Heart right ventricle (tissue), 16 donors: ENCODE measurements at places on chromosomes 5 and 9. TPM values are rescaled to one million over a fixed set of nuclear protein-coding genes. Genes with fewer than 3 reads are reported as not detected.

- no peak for DNase-seq
These were observed 148.3 kb upstream of the MOCS2 start for GRCh38 chr5:53257806-53258373.

- DNase-seq, result no peak
These were observed 252.9 kb upstream of the MPDZ start for GRCh38 chr9:13532407-13532806.

DNA sequence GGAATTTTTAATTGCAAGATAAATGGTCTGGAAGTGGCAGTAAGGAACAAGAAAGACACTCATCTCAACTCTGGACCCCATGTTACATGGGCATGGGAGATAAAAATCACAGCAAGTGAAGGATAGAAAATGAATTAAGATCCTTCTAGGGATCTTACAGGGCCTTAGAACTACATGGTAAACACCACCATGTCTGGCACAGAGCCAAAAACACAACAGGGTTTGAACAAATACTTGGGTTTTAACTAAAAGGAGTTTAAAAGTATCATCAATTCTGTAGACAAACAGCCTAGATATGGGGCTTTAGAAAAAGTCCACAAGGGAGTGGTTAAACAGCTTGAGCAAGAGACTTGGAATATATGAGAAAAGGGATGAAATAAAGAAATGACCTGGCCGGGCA is 366.4 kb downstream of the ARL15 start:
- no peak for DNase-seq

Gene SPIN1
- 14.9 TPM for polyA plus RNA-seq

Gene PCDHGA2
- 1.6 TPM for polyA plus RNA-seq

GRCh38 chr9:16484744-16485143 is 385.7 kb downstream of the BNC2 start:
- DNase-seq, result no peak

- no peak for DNase-seq
These were observed 292.1 kb upstream of the RORB start for GRCh38 chr9:74205056-74205455.

Gene CTXN3
- polyA plus RNA-seq, result not detected

DNA sequence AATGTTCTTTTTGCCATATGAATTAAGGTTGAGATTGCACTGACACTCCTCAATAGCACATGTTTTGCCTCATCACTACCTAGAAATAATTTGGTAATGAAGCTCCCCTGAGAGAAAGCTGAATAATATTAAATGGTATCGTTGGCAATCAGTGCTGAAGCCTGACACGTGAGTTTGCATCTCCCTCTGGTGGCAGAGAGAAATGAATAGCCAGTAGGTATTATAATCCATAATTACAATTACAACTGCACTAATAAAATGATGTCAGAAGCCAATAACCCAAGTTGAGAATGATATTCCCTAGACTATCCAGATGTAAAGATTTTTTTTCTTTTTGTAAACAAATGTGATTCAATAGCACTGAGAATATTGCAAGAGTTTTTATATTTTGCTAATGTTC is 700.3 kb downstream of the PTPRD start:
- no peak for DNase-seq

DNA sequence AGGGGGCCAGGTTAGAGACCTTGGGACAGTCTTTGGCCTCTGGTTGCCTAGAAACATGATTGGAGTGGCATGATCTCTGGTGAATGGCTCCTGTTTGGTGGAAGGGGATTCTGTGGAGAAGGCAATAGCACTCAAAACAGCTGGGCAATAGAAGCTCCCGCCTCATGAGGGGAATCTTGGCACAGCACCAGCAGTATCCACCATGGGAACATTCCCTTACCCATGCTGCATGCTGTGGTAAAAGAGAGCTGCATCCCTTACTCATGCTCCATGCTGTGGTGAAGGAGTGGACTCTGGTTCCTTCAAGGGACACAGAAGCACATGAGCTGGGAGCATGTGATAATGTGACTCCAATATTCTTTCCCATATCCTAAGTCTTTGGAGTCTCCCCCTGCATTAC is 160.6 kb downstream of the PJA2 start:
- DNase-seq, result no peak

Gene NIPAL4
- polyA plus RNA-seq, result not detected

Gene C5orf63
- 6.9 TPM for polyA plus RNA-seq

- DNase-seq, result peak; percentile 75
These were observed at the start of gene OXCT1 for GRCh38 chr5:41869724-41870626. Gene OXCT1 (minus strand): TSS chr5:41870425. CDS start chr5:41870358, 67 bp downstream.

Gene ARID3C
- not detected for polyA plus RNA-seq

DNA sequence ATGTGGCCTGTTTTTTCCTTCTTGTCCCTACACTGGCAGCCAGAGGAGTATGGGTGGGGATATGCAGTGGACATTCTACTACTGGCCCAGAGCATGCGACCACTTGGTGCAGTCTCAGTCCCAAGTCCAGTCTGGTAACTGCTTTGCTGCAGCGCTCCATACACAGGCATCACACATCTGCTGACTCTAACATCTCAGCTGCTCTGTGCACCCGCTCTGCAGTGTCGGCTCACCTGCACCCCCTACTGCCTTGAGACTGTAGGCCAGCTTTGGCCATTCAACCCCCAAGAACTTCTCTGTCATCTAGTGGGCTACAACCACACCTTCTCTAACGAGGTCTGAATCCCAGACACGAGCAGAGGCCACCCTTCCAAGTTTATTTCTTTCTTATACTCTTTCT is 46.4 kb upstream of the SLCO6A1 start:
- DNase-seq, result no peak

GRCh38 chr5:138884094-138884493 is 9.0 kb upstream of the LRRTM2 start:
- DNase-seq, result no peak

- no peak for DNase-seq
These were observed 4.6 kb upstream of the HMHB1 start for GRCh38 chr5:143807401-143807800.

Gene UIMC1
- polyA plus RNA-seq, result 25.0 TPM

Gene PSAT1
- polyA plus RNA-seq, result 4.0 TPM

DNA sequence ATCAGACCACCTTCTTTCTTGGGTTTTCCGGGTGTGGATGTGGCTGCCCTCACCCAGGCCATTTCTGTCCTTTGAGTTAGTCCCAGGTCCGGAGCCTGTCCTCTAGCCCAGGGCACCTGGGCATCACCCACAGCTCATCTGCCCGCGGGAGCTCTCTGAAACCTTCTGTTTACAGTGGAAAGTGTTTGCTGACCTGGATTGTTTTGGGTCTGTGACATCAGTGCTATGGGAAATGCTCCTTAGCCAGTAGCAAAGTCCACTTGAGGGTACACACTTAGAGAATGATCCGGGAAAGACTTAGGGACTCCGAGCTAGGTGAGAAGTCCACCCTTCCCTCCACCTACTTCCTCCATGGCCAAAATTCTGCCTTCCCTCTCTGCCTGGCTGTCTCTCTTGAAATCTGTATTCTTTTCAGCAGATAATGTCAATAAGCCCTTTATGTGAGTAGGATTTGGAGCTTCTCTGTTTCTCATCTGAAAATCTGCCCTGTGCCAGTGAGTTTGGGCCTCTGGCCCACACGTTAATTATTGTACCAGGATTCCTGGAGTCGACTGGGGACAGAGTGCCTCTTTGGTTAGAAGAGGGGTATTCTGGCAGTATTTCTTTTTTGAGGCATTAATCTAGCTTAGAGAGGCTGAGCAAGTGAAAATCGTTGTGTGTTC is 19.9 kb downstream of the ABLIM3 start:
- no peak for DNase-seq
